ENCODE measurements at places on chromosomes 1 and 21. TPM values are rescaled to one million over a fixed set of nuclear protein-coding genes. Genes with fewer than 3 reads are reported as not detected.

BRDT gene
- total RNA-seq = not detected

FNDC10 gene
- 0.86 TPM for total RNA-seq

AZIN2 gene
- total RNA-seq = 6.3 TPM

MRAP gene
- not detected for total RNA-seq

Measured in myometrial cell (primary cell).